ENCODE measurements at places on chromosomes 1 and 21.

DNA sequence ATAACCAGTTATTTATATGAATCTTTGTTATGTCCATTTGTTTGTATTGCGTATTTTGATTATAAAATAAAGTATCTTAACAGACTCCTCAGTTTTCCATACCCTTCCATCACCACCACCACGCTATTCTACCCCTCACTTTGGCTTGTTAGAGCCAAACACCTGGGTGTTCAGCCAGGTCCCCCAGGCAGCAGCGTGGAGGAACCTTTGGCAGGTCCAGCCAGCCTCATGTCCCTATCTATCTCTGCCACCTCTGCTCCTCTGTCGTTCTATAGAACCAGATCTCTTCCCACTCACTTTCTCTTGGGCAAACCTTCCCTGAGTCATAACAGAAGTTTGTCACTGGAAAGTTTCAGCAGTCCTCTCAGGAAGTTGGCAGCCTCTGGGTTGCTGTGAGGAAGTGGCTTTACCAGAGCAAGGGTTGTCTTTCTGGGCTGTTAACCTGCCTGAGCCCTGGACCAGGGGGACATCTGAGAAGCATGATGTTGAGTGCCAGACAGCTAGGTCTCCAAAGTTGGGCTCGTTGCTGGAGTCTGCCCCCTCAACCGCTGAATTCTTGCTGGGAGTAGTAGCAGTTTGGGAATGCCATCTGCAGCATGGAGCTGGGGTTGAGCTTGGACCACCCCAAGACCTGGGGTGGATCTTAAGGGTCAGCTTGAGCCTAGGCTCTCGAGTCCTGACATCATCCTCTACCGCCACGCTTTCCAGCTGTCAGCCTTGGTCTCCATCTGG is 996 bp upstream of the SH3BGRL3 start:
- peak; percentile 53 for DNase-seq

DNA sequence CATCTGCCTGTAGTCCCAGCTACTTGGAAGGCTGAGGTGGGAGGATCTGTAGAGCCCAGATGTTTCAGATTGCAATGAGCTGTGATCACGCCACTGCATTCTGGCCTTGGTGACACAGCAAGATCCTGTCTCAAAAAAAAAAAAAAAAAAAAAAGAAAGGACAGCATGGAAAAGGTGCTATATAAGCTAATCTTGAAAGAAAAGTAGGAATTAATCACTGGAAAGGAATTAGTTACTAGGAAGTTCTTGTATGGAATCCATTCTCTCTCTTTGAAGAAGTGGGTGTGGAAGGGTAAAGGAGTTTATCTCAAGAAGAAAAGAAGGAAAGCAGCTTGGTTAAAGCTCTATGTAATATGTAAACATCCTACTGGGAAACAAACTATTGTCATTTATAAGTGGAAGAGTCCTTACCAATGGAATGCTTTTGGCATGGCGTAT is 339.2 kb downstream of the DPYD start:
- peak; percentile 11 for DNase-seq

DNA sequence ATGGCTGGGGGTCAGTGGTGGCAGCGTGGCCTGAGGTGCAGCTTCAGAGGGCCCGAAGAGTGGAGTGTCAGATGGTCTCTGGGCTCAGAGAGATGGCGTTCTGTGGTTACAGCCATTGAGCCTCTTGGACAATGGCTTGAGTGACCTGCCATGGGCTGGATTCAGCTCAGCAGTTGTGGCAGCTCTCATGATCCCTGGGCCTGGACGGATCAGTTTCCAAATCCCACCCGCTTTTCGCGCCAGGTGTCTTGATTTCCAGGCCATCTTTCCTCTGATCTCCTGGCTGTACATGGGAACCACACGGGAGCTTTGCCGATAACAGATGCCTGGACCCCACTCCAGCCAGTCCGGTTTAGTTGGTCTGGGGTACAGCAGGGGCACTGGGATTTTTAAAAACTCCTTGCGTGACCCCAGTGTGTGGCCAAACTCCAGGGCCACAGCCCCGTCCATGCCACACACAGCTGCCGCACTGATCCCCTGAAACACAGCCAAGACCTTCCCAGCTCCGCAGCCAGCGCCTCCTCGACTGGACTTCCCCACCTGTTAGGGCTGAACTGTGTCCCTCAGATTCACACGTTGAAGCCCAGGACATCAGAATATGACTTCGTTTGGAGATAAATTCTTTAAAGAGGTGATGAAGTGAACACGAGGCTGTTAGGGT is 67.9 kb downstream of the ATP5PO start:
- DNase-seq = peak; percentile 75

GRCh38 chr1:116097626-116098025 is 13.6 kb upstream of the MAB21L3 start:
- no peak for DNase-seq

GRCh38 chr1:229325853-229326487 is 16.9 kb downstream of the CCSAP start:
- no peak for DNase-seq

DNA sequence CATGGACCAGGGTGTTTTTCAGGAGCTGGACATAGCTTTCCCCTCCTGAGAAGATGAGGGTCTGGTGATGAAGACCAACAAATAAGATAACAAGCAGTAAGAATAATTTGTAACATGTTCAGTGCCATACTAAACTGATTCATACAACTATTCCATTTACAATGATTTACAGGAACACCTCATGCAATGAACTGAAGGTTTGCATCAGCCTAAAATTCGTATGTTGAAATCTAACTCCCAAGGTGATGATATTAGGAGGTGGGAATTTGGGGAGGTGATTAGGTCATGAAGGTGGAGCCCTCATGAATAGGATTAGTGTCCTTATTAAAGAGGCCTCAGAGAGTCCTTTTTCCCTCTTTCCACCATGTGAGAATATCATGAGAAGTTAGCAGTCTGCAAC is 15.9 kb upstream of the NIBAN1 start:
- no peak for DNase-seq

GRCh38 chr1:40338745-40339419 is 21.8 kb upstream of the COL9A2 start:
- DNase-seq = peak; percentile 81

- no peak for DNase-seq
Observed at GRCh38 chr1:228347181-228347580, 59.5 kb downstream of the TRIM11 start.
